ENCODE measurements at places on chromosomes 11 and 22.

- no peak for DNase-seq
Observed at GRCh38 chr22:28547132-28547842, 132.4 kb downstream of the TTC28 start.

DNA sequence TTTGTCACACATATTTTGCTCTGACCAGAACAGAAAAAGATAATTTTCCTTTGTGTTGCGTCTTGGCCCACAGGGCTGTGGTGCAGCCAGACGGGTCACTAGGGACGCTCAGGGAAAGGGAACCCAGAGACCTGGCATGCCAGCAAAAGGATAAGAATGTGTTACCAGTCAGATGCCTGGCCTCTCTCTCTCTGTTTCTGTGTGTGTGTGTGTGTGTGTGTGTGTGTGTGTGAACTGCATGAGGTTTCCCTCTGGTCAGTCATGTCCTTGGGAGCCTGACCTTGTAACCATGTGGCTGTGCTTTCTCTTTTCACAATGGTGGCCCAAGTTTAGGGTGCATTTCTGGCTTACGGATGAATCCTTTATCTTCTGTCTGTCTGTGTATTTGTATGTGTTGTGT lies 25.4 kb downstream of the CCKBR start:
- no peak for DNase-seq

GRCh38 chr11:35318977-35319925 lies 100.1 kb downstream of the SLC1A2 start:
- no peak for DNase-seq

GRCh38 chr11:61617515-61617914 lies 36.6 kb upstream of the SYT7 start:
- no peak for DNase-seq

DNA sequence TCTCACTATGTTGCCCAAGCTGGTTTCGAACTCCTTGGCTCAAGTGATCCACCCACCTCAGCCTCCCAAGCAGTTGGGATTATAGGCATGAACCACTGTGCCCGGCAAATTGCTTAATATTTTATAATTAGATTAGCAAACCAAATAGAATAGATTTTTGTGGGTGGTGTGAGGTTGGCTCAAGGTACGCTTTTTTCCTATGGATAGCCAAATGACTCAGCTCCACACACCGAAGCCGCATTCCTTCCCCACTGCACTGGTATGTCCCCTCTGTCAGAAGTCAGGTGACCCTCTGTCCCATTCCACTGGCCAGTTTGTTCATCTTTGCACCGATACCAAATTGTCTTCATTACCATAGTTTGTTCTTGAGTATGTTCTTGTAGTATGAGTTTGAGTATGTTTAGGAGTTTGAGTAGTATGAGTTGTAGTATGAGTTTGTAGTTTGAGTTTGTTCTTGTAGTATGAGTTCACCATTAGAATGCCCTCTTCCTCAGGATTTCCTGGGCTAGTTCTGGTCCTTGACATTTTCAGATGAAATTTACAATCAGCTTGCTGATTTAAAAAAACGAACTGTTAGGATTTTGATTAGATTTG lies 19.4 kb downstream of the SUSD2 start:
- no peak for DNase-seq

GRCh38 chr22:44783581-44783980 lies 31.2 kb downstream of the ARHGAP8 start:
- no peak for DNase-seq

DNA sequence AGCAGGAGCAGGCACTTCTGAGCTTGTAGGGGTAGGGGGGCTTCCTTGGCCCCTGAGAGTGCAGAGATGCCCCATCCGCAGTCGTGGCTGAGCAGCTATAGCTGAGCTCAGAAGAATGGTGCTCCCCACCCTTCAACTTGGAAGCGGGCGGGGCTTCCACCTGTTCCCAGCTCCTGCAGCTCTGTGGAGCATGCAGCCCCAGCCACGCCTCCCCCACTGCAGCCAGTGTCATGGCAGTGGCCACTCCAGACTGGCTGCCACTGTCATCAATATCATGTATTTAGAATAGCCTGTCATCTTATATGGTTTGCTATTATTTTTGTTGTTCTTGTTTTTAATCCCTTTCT lies 213.1 kb downstream of the LRRC4C start:
- no peak for DNase-seq

DNA sequence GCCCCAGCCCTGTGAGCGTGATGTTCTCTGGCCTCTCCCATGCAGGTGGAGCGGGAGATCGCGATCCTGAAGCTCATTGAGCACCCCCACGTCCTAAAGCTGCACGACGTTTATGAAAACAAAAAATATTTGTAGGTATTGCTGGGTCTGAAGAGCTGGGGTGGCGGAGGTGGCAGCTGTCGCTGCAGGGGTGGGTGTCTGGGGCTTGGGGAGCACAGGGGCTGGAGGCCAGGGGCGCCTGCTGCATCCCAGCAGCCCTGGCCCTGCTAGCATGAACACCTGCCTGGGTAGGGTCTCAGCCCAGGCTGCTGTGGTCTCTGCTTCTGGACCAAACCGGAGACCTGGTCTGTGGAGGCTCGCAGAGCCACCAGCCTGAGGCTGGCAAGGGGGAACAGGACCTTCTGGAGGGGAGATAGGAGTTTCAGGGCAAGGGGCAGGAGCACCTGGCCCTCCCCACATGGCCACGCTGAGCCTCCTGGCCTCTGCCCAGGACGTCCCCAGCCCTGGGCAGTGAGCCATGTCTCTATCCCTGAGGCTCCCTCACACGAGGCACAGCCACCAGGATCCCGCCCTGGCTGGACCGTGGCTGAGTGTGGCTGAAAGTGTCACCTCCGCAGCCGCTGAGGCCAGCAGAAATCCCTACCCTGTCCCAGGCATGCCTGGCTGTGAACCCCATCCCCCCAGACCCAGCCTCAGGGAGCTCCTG lies 48.2 kb downstream of the MOB2 start:
- no peak for DNase-seq

- DNase-seq = peak; percentile 75
Observed at GRCh38 chr22:38862375-38863329, 9.4 kb downstream of the CBX6 start.

DNA sequence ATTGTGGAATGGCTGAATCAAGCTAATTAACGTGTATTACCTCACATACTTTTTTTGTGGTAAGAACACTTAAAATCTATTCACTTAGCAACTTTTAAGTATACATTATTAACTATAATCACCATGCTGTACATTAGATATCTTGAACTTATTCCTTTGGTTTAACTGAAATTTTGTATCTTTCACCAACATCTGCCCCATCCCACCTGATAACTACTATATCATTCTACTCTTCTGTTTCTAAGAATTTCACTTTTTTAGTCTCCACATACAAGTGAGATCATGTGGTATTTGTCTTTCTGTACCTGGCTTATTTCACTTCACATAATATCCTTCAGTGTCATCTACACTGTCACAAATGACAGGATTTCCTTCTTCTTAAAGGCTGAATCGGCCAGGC lies 17.1 kb upstream of the VWA5A start:
- no peak for DNase-seq

DNA sequence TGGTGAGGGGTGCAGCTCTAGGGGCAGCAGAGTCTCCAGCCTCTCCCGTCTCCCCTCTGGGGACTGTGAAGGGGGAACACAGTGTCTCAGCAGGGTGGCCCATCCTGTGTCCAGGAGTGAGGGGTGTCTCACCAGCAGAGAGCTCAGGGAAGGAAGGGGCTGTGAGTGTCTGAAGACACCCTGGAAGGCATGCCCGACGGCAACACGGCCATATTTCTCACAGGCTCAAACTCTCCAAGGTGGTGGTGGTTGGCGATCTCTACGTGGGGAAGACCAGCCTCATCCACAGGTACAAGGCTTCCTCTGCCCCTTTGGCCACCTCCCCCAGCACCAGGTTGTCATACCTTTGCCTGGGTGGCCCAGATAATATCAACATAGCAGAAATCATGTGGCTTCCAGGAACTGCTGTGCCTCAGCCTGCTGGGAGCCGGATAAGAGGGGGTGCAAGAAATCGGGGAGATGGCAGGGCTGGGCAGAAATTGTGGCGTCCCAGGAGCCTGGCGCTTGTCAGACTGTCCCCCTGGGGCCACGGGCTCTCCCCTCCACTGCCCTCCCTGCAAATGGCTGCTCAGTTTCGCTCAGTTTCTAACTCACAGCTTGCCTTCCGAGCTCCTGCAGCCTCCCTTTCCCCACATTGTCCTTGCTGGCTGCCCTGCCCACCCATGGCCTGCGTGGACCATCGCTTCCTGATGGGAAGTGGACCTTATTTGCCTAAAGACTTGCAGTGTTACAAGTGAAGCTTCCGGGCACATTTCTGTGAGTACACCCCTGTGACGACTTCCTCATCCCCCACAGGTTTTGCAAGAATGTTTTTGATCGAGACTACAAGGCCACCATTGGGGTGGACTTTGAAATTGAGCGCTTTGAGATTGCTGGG lies 7.2 kb downstream of the RAB36 start:
- no peak for DNase-seq

GRCh38 chr11:78420796-78421209 lies 3.2 kb upstream of the GAB2 start:
- no peak for DNase-seq

- peak; percentile 70 for DNase-seq
Observed at GRCh38 chr22:40024201-40025061, 29.7 kb downstream of the FAM83F start.

DNA sequence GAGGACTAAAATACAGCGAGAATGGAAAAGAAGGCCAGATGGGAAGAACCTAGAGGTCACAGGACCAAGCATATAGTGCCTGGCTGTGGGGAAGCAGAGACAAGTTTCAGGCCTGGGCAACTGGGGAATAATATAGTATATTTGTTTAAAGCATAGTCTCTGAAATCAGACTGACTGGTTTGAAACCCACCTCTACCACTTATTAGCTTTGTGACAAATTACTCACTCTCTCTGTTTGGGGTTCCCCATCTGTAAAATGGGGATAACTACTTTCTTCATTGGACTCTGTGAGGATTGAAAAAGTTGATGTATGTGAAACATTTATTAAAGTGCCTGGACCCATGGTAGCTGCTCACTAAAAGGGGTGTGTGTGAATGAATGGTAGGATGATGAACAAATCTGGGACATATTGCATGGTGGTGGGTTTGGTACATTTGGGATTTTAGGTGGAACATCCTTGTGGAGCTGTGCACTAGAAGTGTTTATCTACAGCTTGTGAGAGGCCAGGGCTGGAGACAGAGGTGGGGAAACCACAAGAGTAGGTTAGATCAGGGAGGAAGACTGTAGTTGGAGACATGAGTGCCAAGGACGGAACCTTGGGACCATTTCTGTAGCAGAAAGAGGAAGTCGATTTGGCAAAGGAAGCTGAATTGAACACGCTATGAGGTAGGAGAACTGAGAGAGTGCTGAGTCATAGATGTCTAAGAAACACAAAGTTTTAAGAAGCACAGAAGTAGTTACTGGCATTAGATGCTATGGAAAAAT lies 52.6 kb downstream of the SWAP70 start:
- no peak for DNase-seq

DNA sequence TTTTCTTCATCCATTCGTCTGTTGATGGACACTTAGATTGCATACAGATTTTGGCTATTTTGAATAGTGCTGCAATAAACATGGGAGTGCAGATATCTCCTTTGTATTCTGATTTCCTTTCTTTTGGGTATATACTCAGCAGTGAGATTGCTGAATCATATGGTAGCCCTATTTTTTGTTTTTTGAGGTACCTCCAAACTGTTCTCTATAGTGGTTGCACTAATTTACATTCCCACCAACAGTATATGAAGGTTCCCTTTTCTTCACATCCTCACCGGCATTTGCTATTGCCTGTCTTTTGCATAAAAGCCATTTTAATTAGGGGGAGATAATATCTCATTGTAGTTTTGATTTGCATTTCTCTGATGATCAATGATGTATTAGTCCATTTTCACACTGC lies 96.1 kb downstream of the PRR5L start:
- DNase-seq = no peak

GRCh38 chr11:79352349-79352703 lies 88.5 kb downstream of the TENM4 start:
- no peak for DNase-seq

DNA sequence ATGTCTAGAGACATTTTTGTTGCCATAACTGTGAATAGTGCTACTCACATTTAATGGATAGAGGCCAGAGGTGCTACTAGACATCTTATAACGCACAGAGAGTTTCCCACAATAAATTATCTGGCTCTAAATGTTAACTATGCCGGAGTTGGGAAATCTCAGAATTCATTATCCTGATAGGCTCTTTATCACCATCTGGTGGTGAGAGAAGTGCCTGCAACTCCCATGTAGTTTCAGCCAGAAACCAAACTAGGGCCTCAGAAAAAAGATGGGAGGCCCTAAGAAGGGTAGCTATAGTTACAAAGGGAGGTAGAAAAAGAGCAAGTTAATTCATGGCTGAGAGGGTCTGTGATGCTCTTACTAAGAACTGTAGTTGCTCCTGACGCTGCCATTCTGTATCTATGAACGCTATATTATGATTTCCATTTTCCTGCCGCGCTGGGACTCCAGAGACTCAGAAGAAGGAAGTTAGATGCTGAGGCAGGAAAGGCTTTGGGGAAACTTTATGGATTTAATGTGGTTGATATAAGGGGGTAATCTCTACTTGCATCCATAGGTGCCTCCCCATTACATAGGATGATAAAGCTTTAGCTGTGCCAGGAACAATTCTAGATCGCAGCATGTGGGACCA lies 22.9 kb upstream of the MRPL17 start:
- peak; percentile 63 for DNase-seq

GRCh38 chr11:57348636-57349313 lies 10.6 kb downstream of the P2RX3 start:
- no peak for DNase-seq

- DNase-seq = no peak
Observed at GRCh38 chr11:46554213-46555147, 39.3 kb downstream of the AMBRA1 start.

DNA sequence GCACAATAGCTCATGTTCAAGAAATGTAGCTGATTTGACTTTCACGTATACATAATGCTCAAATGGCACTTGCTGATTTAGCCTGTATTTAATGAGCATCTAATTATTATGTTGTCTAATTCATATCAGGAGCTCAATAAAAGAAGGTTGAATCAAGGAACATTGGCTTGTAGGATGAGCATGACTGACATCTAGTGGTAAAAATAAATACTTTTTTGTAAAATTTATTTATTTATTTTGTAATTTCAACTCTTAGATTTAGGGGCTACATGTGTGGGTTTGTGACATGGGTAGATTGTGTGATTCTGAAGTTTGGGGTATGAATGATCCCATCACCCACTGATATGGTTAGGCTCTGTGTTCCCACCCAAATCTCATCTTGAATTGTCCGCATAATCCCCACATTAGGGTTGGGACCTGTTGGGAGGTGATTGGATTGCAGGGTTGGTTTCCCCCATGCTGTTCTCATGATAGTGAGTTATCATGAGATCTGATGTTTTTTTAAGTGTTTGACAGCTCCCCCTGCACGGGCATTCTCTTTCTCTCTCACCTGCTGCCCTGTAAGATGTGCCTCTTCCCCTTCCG lies 1.7 kb upstream of the OR52E5 start:
- no peak for DNase-seq

GRCh38 chr22:43955883-43956782 lies 891 bp downstream of the SAMM50 start:
- no peak for DNase-seq

DNA sequence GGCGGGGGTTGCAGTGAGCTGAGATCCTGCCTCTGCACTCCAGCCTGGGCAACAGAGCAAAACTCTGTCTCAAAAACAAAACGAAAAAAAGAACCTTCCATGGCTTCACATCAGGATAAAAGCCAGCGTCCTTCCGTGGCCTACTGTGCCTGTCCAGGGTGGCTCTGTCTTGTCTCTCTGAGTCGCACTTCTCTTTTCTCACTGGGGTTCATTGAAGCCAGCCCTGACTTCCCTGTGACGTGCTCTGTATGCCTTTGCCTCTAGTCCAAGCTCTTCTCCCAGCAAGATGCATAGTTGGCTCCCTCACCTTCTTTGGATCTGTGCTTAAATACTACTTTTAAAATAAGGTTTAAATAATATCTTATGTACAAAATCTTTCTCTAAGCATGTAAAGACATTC lies 11.6 kb downstream of the ATXN10 start:
- DNase-seq = no peak

Data from right forelimb (tissue), 1 donor.